ENCODE measurements at places on chromosomes 16 and 17.

DNA sequence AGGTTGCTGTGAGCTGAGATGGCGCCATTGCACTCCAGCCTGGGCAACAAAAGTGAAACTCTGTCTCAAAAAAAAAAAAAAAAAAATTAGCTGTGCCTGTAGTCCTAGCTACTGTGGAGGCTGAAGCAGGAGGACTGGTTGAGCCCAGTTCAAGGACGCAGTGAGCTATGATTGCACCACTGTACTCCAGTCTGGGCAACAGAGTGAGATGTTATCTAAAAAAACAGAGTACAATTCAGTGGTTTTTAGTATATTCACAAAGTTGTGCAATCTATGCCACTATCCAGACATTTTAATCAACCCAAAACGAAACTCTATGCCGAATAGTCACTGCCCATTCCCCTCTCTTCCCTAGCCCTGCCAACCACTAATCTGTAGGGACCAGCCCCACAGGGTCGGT is 25.1 kb downstream of the C16orf54 start:
- no peak for DNase-seq

DNA sequence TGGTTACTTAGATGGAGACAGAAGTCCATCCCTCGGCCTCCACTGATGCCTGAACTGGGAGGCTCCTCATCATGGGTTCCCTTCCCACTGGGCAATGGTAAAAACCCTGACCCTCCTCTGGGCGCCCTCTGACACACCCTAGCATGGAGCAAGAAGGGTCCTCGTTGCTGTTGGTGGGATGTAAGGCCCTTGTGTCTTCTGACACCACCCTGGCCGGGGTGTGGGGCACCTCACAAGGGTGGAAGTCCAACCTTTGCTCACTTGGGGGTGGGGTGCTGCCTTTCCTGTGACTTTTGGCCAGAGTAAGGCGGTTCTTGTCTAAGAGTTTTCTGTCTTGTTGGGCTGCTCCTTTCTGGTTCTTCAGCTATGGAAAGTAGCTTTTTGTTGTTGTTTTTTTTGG is 28.7 kb downstream of the MPRIP start:
- no peak for DNase-seq

DNA sequence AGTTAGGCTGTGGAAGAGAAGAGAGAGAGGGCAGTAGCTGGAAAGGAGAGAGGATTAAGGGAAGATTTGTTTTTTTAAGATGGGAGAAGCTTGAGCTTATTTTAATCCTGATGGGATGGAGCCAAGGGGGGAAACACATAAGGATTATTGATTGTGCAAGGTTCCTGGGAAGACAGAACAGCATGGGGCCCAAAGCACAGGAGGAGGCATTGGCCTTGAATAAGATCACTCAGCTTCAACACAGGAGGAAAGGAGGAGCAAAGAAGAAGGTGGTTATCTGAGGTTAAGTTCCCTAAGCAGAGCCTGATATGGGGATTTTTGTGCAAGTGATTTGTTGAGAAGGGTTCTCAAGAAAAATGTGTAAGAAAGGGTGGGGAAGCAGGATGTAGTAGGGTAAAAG is 169.8 kb downstream of the ABCC12 start:
- DNase-seq = no peak

DNA sequence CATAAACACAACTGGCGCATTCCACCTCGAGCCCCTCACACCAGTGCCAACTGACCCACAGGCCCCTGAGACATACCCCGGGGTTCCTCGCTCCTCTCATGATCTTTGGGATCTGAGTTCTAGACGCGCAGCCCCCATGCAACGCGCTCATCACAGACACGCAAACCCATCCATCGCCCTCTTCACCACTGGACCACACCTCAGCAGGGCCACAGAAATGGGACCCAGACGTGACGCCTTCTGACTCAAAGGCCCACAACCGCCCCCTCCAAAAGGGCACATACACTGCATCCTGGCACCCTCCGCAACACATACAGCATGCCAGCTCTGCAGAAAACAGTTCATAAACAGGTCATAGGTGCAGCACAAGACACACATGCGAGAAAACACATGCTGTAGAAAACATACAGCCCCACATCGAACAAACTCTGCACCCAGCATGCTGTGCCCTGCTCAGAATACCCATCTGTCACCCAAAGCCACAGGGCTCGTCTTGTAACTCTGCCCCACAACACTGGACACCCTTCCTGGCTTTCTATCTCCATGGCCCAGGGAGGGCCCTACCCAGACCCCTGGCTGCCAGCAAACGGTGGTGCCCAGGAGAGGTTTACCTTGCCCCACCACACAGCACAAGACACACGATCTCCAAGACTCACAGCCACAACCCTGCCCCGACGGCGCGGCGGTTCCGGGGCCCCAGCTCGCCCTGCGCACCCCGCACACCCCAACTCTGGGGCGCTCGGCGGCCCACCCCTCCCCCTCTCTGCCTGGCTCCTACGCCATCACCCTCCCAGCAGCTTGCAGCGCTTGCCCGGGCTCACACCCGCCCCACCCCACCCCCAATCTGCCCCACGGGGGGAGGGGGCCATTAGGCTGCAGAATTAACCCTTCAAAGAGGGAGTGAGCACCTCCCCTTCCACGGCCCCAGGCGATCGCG is 887 bp downstream of the ZBTB4 start:
- DNase-seq = no peak

DNA sequence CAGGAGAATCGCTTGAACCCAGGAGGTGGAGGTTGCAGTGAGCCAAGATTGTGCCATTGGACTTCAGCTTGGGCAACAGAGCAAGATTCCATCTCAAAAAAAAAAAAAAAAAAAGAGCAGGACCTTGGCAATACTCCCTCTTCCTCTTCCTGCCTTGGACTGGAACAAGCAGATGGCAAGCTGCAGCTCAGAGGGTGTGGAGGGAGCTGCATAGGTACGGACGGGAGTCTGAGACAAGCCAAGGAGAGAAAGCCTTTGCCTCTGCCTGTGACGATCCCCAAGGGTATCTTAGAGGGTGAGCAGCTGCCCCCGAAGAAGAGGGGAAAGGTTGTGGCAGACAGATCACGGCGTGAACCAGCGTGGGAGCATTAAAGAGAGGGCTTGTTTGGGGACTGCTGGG is 109.2 kb downstream of the AIPL1 start:
- DNase-seq = no peak

Data from NCI-H2171 (cell line).